ENCODE measurements at places on chromosomes 3 and 15.
A peak's percentile ranks its signal among the peaks of the same experiment; 100 is the strongest.

- DNase-seq: no peak
Observed at GRCh38 chr3:43629257-43629656, 7.4 kb upstream of the ANO10 start.

GRCh38 chr3:60076331-60076730, 1026.5 kb upstream of the CFAP20DC start:
- no peak for DNase-seq

- DNase-seq: no peak
Observed at GRCh38 chr3:1135194-1135593, 42.4 kb downstream of the CNTN6 start.

GRCh38 chr3:130870423-130870822, 23.5 kb upstream of the ATP2C1 start:
- DNase-seq: no peak

GRCh38 chr3:45330510-45331295, 57.7 kb upstream of the LARS2 start:
- no peak for DNase-seq

DNA sequence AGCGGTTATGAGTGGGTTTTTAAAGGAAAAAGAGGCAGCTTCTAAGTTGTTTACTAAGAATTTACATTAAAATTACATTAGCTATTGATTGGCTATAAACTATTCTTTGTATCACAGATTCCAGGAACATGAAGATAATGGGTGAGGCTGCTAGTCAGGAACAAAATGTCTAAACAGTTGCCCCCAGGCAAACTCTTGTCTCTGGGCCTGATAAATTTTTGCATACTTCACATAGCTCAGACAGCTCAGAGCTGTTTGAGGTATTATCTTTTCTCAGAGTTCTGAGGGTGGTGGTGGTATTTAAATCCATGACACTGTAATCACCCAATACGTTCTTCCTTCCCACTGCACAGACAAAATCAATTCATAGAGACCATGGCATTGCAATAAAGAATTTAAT, 2.1 kb upstream of the HACD2 start:
- DNase-seq: no peak

DNA sequence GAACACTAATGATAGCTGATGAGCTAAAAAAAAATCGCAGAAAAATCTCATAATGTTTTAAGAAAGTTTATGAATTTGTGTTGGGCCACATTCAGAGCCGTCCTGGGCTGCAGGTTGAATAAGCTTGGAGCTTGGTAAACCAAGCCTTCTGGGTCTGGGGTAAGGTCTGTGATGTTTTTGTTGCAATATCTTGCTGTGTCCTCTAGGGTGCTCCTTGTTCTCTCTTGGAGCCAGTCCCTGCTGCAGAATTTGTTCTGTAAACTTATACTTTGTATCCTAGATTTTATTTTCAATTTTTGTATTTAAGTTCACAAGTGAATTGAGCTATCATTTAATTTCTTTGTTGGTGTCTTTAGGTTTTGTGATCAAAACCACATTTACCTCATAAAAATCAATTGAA, 143.7 kb downstream of the NR1D2 start:
- no peak for DNase-seq

GRCh38 chr3:198032039-198032936, 72.3 kb downstream of the LMLN start:
- DNase-seq: no peak

DNA sequence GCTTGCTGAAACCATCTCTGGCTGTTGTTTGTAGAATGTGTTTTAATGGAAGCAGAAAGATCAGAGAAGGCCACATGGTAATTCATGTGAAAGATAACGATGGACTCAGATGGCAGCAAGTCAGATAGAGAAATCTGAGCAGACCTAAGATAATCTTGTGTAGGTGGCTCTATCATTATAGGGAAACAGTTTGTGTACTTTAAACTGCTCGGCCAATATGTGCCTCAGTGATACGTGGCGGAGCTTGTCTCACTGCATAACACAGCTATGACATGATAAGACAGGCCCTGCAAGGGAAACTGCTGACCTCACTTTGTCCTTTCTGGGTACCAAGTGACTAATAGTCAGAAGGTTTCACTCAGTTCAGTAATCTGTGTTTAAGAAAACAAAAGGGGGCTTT, 51.0 kb downstream of the MME start:
- no peak for DNase-seq

DNA sequence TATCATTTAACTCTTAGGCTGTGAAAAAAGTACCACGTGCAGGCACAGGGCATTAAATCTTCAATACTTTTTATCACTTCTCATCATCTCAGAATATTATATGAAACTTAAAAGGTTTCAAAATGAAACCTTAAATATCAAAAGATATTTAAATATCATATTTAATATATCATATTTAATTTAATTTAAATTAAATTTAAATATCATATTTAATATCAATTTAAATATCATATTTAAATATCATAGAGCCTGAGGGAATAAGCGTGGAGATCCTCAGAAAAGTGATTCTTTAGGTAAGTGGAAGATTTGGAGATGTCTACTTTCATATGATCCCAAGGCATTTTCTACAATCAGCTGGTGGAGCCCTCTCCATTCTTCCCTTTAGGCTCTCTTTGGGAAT, 716.6 kb downstream of the OTOL1 start:
- no peak for DNase-seq

GRCh38 chr3:102537123-102537522, 102.3 kb downstream of the ZPLD1 start:
- DNase-seq: no peak

DNA sequence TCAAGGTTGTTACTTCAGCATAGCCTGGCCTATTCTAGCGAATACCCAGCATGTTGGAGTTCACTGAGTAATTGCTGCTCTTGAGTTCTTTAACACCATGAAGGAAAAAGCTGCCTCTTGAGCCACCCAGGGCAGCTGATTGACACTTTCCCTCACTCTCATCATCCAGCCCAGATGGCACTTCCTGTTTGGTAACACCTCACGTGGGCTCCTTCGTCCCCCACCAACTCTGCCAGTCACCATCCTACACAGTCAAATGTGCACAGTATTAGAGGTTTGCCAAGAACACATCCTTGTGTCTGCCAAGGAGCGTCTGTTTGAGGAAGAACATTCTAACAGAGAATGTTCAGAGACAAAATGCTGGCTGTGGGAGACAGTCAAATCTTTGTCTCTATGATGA, 266.3 kb downstream of the RPLP1 start:
- DNase-seq: no peak

- DNase-seq: no peak
Observed at GRCh38 chr3:170002231-170002630, 35.6 kb upstream of the GPR160 start.

- no peak for DNase-seq
Observed at GRCh38 chr3:149555927-149556326, 81.4 kb downstream of the TM4SF4 start.

DNA sequence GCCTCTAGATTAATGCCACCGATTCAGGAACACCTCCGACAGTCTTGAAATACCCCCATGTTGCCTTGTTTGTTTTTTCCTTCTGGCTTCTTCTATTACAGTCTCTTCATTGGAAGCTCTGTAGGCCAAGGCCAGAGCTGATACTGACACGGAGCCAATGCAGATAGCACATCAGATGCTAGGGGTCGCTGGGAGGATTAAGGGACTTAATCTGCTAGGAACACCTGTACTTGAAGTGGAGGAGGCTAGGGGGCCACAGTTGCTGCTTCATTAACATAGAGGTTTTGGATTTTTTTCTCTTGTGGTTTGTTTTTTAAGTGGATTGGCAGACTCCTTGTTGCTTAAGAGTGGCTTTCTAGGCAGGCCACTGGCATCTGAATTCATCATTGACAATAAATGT, 49.6 kb downstream of the PARP14 start:
- DNase-seq: no peak

DNA sequence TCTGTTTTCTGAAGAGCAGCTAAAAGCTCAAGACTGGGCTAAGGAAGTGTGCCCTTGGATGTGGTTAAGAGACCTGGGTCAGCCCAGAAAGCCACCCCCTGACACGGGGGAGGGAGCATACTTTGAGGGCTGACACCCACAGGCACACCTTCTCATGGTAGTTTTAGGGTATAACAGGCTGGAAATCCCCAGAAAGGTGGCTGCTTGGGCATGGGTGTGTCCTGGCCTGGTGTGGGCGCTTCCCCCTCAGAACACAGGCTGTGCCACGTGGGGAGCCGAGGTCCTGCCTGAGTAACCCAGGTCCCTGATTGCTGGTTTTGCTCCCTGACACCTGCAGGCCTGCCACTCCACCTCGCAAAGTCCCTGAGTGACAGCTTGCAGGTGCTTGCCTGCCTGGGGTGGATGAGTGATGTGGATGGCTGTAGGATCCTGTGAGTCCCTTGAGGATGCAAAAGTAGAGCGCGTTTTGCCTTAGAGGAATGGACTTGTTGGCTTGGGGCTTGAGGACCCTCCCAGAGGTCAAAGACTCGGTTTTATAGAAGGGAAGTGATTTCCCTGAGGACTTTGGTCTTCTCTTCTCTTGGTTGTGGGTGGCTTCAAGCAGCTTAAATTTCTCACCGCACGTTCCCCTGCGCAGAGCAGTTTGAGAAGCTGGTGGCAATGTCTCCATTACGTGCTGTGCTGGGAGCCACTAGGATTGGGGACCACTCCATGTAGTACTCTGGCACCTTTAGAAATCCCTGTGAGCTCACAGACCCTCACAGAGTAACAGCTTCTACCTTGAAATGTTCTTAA, 94.4 kb downstream of the DNASE1L3 start:
- peak; percentile 42 for DNase-seq

DNA sequence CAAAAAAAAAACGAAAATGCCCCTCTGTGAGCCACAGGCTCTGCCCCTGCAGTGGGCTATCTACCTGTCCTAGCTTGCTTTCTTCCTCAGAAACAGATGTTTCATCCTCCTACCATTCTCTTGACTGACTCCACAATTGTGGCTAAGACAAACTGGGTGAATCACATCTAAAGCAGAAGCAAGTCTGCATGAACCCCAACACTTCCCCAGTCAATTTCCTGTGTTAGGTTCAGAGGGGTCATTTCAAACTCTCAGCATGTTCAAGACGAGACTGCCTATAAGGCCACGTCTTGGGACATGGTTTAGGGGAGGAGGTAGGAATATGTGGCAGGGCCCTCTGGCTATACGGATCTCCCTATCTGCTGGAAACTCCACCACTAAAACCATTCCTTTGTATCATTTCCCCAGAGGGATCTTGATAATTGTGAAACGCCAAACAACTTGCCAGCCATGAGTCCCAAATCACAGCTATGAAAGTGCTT, 28.6 kb upstream of the ANKDD1A start:
- DNase-seq: peak; percentile 21

GRCh38 chr15:61681038-61681418, 379.2 kb downstream of the VPS13C start:
- DNase-seq: no peak

- no peak for DNase-seq
Observed at GRCh38 chr15:101525087-101525669, 35.7 kb upstream of the PCSK6 start.

GRCh38 chr3:126537730-126538281, 13.9 kb downstream of the CHST13 start:
- no peak for DNase-seq

DNA sequence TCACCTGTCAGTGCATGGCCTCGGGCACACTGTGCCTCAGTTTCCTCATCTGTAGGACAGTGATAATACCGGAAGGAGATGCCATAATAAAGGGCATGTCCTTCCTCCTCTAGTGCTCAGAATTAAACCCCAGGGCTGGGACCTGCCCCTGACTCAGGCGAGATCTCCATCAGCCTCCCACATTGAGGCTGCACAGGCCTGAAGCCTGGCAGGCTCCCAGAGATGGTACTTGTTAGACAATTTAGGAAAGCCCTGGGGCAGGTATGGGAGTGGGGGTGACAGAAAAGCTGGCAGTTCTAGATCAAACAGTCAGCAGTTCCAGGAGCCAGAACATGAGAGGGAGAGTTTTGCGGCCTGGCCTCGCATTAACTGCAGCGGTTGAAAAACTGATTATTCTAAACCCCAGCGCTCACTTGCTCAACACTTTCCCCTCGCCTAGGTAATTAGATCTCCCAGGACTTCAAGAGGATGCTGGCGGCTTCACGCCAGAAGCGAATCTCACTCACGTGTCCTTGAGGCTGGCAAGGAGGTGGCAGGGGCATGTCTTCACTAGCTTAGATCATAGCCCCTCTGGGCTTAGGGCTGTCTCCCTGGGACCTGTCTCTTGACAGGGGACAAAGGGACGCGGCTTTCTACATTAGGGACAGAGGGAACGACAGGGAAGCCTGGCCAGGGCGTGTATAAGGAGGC, 73.1 kb downstream of the ATP2B2 start:
- no peak for DNase-seq

DNA sequence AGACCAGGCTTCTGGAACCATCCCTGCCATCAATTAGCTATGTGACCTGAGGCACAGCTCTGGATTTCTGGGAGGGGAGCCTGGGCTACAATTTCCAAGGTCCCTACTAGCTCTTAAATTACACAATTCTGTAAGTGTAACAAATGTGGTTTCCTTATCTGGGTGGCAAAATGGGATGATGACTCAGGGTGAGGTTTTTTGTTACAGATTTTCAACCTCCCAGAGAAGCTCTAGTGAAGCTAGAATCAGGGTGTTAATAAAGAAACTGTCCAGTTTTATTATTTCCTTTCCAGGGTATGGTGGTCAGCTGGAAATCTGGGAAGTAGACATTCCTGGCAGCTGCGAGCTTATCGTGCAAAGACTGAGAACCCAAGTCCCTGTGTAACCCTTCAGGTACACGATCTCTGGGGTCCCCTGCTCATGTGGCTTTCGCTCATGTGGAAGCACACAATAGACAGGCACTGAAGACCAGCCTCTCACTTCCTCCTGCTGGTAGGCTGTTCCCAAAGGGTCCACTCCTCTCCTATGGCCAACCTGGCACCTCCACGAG, 7.3 kb downstream of the RAB27A start:
- no peak for DNase-seq
